NCI-H1436 treated with DMSO at 0.1 percent for 48 hours (cell line): ENCODE measurements at places on chromosomes 12 and 14.

GRCh38 chr12:127703026-127703425 lies 563.9 kb upstream of the TMEM132C start:
- DNase-seq = no peak

DNA sequence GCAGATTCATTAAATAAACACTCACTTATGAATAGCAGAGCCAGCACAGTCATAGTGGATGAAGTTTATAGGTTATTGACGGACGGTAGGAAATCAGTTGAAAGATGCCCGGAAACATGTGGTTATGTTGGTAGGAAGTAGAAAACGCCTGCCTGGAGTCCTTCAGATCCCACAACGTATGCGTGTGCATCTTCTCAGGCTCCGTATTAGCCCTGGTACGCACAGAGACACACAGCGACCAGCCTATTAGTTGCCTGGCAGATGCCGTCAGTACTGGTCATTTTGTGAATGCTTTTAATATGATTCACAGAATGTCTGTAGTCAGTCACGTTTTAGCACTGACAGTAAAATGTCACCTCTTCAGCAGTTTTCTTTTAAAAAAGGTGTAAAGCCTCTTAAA lies 196.4 kb downstream of the RGS6 start:
- DNase-seq = no peak

DNA sequence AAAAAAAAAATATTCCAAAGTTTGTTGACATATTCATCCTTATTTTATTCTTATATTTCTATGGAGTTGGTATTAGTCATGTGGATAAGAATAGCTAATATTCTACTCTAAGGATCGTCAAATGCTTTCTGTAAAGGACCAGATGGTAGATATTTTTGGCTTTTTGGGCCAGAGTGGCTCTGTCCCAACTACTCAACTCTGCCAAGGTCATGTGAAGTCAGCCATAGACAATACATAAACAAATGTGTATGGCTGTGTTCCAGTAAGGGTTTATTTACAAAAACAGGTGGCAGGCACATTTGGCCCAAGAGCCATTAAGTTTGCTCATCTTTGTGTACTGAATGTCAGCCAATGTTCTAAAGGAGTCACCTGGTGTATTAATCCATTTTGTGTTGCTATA lies 131.8 kb downstream of the TBX5 start:
- DNase-seq = no peak

DNA sequence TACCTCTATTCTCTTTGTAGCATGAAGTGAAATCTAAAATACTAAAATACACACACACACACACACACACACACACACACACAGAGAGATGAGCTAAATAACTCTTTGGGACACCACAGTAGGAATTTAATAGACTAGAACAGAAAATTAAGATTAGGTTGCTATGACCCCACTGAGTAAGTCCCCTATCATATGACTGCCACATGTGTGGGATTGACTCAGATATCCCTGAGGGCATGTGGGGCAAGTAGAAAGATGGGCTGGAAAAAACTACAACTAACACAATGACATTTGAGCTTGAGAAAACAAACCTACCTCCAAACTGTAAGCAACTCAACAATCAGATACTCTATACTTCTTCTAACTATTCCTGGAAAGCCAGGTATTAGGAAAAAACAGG lies 27.0 kb downstream of the SLC25A21 start:
- no peak for DNase-seq

GRCh38 chr14:38696925-38697324 lies 406.1 kb downstream of the SEC23A start:
- no peak for DNase-seq

DNA sequence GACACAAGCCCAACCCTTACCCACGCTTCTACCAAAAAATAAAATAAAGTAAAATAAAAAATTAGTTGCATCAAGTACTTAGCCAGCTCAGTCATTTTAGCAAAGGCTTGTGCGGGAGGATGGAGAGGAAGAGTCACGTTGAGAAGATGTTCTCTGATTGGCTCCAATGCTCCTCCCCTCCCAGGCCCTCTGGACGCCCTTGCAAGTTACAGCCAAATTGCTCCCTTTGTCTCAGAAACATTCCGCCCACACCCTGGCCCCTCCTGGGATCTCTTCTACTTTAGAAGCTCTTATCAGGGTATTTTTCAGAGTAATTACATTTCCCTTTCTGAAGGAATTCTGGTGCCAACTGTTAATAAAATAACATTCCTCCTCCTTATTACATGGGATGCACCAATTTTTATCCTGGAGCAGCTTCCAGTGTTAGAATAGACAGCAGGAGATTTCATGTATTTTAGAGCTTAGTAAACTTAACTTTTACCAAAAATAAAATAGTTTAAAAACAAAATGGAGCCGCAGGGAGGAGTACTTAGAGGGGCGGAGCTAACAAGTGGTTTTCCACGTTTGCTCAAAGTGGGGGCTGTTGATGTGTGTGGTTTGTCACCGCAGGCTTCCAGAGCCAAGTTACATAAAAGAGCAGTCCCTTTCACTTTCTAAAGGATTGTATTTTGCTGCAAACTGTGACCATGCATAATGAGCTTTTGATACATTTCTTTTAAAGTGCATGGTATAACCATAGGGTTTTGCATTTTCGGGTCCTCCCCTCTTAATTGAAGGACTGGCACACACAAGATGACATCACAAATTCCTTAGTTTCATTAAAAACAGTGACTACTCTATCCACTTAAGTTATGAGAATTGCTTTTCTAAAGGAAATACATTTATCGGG lies 71.7 kb upstream of the RAP1B start:
- no peak for DNase-seq

- DNase-seq = no peak
Observed at GRCh38 chr14:98456231-98456630, 815.8 kb downstream of the BCL11B start.

- DNase-seq = no peak
Observed at GRCh38 chr12:104410786-104411185, 46.0 kb upstream of the CHST11 start.

DNA sequence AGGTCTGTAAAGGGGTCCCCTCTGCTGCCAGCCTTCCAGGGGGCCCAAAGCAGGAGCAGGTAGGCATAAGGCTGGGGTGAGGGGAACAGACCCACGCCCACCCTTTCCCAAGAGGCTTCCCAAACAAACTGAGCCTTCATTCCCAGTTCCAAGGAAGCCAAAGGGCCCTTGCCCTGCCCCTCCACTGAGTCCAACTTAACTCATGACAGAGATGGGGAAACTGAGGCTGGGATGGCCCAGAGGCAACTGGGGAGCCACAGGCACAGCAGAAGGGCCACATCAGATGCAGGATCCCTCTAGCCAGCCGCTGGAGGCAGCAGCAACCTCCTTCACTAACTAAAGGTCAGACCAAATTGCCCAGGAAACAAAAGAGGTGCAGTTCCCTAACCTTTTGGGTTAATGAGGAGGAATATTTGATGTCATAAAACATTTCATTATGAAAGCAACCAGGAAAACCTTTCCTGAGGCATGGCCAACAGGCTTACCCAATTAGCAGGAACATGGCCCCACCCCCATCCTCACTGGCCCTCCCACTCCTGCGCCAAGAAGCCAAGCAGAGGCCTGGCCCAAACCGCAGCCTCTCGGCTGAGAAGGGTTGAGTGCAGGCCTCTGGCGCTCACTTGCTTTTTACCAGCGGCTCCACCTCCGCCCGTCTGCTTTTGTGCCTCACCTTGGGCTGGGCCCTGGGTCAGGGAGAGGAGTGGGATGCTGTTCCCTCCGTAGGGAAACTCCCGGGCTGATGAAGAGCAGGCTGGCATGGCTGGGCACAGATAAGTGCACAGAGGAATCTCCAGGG lies 293.5 kb upstream of the RTL1 start:
- DNase-seq = no peak

DNA sequence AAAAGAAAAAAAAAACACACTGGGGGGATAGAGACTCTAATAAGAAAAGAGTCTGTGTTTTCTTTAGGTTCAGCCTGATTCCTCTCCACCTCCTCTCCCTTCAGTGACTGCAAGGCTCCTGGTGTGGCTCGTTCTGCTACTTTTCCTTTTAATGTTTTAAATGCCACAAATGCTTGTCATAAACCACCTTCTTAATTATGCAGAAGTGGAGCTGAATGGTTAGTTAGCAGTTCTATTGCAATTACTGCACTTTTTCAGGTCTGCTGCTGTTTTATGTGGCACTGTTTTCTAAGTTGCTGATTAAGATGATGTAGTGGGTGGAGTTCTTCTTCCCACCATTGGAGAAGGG lies 878.1 kb downstream of the DIO2 start:
- DNase-seq = no peak

- no peak for DNase-seq
Observed at GRCh38 chr14:44961151-44961553, 595 bp downstream of the KLHL28 start.

- no peak for DNase-seq
Observed at GRCh38 chr14:68878908-68879307, 86.0 kb upstream of the ZFP36L1 start.

DNA sequence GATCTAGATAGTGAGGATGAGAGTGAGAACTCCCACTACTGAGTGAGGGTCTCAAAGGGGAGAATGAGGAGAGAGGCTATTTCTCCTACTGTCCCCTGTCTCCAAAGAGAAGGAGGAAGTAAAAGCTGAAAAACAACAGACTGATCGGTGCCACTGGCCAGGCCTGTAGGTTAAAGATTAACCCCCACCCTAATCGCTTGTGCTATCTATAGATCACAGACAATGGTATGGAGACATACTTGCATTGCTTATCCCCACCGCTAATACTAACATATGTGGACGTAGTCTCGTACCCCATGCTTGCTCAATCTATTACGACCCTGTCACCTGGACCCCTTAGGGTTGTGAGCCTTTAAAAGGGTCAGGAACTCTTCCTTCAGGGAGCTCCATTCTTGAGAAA lies 777.9 kb upstream of the TMEM132C start:
- DNase-seq = no peak

- DNase-seq = no peak
Observed at GRCh38 chr14:23941230-23941629, 12.3 kb upstream of the DHRS4 start.

DNA sequence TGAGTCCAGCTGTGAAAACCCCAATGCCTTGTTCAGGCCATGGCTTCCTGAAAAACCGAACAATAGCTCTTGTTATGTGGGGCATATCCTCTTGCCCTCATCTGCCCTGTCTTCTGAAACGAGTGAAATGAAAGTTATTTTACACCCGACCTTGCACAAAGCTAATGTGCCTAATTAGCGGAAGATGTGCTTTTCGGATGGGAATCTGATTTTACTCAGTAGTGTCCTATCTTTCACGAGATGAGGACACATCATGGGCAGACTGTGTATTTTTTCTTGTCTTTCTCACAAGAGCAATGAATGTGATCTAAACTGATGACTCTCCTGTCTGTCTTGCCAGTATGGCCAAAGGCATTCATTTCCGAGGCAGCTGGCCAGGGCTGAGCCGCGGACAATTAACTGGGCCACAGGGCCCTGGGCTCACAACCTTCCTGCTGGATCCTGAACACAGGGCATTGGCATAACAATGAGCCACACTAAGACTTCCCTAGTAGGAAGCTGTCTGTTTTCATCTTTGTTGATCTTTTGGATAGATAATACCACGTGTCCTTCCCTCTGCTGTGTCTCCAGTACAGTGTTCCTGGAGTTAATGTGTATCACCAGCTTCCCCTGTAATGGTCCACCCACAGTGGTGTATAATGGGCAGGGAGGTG lies 86.0 kb upstream of the HIF1A start:
- DNase-seq = no peak

DNA sequence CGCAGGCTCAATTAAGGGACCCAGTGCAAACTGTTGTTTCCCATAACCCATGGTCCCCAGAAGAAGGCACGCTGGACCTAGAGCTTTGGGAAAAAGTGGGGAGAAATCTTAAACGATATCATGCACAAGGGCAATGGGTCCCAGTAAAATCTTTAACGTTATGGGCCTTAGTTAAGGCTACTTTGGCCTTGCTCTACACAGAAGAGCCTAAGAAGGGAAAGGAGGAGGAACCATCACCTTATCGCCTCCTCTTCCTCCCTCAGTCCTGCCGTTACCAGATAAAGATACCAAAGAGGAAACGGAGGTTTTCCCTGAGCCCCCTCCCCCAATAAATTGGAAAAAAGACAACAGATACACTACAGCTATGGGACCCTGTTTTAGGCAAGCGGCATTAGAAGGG lies 116.9 kb downstream of the PPHLN1 start:
- no peak for DNase-seq

DNA sequence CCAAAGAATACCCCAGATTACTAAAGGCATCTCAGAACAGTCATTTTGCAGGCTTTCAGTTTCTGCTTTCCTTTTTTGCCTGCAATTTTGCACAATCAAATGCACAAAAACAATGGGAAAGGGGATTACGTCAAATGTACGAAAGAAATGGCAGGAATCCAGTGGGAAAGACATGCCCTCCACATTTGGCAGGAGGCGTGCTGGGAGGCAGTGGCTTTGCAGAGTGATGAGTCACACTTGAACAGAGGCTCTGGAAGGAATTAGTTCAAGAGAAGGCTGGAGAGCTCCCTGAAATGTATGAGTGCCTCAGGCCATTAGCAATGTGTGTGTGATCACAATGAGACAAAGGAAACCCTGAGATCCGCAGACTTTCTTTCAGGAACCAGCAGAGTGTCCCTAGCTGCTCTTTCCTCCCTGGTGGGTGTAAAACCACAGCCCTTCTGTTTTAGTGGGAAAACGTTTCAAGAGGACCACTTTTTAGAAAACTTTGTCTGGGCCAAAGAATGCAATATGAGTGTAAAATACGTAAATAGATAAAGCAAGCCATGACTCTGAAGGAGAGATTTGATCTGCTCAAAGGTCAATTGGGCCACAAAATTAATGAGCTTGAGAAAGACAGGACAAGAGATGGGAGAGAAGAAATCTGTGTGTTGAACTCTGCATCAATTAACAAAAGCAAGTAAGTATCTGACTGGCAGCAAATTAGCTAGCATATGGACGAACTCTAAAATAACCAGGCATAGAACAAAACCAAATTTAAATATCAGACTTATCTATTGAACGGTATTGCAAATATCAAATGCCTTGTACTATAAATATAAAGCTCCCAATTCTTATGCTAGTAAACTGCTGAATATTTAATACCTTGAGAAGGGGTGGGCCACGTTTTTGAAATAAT lies 155.4 kb upstream of the PDE3A start:
- peak; percentile 27 for DNase-seq

- no peak for DNase-seq
Observed at GRCh38 chr12:120914794-120915193, 10.6 kb upstream of the SPPL3 start.

DNA sequence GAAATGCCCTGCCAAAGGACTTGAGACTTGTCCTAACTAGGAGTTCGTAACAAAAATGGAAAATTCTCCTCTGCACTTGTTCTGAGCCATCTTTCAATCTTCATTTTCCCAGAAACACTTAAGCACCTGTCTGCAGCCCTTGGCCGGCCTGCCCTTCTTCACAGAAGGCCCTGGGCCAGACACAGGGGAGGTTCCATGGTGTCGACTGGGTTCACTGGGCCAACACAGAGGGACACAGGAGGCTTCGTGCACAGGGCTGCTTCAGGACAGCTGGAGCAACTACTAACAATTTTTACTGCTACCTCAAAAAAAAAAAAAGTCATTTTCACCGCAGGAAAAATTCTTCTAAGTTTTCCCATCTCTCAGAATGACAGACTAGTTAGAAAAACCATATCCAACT lies 19.6 kb downstream of the NID2 start:
- no peak for DNase-seq

- no peak for DNase-seq
Observed at GRCh38 chr14:84098261-84098660, 1431.7 kb upstream of the FLRT2 start.
